Type B pancreatic cell (in vitro differentiated cells): ENCODE measurements at places on chromosomes 4 and X.

DNA sequence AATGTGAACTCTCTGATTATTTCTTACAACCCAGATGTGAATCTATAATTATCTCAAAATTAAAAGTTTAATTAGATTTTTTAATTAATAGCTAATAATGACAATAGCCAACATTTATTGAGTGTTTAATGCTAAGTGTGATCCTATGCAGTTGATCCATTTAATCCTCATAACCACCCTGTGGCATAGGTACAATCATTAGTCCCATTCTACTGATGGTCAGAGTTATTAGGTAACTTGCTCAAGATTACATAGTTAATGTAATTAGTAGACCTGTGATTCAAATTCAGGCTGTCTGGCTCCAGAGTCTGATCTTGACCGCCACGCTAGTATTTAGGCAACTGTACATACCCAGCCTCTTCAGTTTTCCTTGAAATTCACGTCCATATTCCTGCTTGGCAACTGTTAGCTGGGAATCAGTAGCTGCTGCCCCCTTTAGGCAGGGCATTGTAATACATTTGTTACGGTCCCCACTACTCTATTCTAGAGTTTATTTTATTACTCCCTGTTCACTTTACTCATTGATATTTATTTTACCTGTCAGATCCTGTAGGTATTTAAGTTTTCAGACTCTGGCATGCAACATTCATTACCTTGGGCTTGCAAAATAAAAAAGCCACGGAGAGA is 20.6 kb upstream of the TEC start:
- no peak for DNase-seq

DNA sequence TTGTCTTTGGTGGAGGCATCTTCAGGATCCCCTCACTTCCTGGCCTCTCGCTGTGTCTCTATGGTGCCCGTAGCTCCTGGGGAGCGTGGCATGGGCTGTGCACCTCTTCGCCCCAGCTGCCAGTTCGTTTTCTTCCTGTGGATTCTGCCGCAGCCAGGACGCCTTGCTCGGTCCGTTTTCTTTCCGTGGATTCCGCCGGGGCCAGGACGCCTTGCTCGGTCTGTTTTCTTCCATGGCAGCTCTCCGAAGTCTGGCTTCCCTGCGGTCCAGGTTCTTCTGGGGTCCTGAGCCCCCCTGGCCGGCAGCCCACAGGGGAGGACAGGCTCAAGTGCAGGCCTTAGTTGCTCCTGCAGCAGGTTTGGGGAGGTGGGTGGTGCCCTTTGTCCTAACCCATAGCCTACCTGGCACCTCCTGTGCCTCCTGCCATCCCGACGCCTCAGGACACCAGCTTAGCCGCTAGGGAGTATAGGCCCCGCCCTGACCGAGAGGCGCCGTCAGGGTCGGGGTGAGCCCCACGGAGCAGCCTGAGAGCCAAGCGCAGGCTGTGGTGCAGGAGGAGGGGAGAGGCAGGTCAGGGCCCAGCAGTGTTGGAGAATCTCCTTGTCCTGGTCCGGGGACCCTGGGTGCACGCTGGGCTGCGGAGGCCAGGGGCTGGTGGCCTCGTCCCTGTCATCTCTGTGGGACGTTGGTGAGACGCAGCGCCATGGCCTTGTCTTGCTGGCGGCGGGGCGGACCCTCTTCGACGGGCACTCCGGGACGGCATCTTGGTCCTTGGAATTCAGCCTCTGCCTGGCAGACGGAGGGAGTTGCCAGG is 27.1 kb downstream of the UVSSA start:
- no peak for DNase-seq

GRCh38 chr4:81449015-81449414 is 22.7 kb downstream of the RASGEF1B start:
- no peak for DNase-seq

DNA sequence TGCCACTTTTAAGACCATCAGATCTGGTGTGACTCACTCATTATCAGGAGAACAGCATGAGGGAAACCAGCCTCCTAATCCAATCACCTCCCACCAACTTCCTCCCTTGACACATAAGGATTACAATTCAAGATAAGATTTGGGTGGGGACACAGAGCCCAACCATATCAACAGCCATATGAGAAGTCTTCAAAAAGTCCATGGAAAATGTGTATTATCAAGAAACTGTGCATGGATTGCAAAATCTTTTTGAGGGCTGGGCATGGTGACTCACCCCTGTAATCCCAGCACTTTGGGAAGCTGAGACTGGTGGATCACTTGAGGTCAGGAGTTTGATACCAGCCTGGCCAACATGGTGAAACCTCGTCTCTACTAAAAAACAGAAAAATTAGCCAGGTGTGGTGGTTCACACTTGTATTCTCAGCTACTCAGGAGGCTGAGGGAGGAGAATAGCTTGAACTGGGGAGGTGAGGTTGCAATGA is 17.8 kb upstream of the RPL39 start:
- no peak for DNase-seq

GRCh38 chr4:6442555-6442954 is 29.9 kb downstream of the PPP2R2C start:
- no peak for DNase-seq

DNA sequence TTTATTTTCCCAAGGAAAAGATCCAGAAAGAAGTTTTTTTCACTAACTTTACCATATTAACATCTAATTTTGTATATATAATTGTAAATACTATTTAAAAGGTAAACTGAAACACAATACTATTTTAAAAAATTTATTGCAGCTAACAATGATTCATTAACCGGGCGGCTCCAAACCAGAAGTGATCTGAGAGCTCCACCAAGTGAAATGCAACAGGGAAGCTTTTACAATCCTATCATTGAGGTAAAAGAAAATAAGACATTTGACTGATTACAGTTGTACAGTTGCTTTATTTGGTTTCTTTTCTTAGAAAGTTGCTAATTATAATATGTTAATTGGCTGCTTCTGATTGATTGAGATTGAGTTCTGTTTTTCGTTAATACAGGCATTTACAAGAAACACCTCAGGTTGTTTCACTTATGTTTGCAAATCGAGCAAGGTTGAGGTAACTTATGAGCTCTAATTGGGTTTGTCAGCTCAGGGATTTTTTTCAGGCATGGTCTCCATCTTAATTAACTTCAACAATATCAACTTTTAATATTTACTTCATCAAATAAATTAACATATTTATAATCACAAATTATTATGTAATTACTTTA is 220.2 kb upstream of the UGT8 start:
- no peak for DNase-seq

DNA sequence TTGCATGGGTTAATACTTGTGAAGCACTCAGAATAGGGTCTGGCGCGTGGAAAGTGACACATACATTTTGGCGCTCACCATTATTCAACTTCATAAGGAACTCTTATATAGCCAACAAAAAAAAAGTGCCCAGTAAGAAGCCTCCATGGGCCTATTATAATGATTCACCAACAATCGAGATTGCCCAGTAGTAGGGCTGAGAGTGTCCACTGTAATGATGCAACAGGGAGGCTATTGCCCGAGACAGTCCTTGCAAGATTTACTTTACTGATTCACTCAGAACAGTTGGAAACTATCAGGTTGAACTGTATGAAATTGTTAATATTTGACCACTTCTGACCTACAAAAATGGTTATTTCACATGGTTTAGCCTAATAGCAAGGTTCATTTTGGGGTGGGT is 86.0 kb downstream of the PJA1 start:
- DNase-seq: no peak

DNA sequence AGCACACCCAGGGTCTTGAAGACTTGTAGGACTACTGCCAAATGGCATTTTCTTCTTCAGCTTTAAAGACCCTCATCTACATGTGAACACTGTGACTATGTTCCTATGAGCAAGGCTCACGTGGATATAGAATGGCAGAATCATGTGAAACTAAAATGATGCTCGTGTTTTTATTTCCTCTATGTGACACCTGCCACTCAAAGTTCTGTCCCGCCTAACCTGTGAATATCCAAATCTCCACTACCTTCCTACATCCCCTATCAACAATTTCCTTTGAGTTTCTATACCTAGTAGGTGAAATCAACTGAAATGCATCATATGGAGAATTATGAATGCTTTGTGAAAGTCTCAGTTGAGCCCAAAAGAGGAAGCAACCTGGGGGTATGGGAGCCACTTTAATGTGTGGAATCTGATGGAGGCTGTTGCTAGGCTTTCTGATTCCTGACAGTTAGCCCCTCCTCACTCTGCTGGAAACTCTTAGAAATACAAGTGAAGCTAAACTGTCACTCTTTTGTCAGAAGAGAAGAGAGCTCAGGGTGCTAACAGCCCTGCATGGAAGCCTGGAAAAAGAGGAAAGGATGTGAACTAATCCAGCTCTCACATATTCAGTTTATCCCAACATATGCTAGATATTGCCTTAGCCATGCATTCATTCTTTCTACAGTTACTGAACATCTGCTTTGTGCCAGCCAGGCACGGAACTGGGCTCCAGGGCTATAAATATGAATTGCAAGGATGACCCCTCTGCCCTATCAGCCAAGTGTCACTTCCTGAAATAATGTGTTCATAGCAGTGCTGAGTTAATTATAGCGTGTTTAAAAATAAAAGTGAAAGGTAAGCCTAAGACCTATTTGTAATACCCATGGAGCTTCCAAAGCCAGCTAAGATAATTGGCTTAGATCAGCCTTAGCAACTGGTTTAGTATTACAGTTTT is 11.0 kb downstream of the LHFPL1 start:
- no peak for DNase-seq

GRCh38 chr4:55561889-55562288 is 15.2 kb upstream of the CLOCK start:
- DNase-seq: no peak

GRCh38 chr4:124018383-124019317 is 622.1 kb downstream of the SPRY1 start:
- DNase-seq: no peak

DNA sequence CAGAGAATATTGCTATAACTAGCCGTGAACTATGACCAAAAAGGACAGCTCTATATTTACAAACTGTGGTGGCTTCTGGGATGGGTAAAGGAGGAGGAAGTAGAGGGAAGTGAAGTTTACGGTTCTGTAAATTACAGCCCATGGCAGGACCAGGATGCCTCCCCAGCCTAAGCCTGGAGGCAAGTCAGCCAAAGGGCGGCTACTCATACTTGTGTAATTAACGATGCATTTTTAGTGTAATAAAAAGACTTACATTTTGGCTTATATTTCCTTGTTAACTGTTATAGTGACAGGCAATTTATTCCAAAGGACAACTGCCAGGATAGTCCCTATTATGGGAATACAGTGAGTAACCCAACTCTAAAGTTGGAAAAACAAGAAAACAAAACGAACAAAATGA is 139.9 kb upstream of the OTUD4 start:
- DNase-seq: no peak

DNA sequence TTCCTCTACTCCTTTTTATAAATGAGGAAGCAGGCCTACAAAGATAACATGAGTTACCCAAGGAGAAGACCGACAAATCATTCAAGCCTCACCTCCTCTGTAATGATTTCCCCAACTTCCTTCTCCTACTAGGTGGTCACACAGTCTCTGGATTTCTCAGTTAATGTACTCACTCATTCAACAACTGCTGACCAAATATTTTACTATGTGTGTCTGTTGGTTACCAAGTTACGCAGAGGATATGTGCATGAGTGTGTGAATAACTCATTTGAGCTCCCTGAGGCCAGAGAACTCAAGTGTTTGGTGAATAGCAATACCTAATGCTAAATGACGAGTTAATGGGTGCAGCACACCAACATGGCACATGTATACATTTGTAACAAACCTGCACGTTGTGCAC is 10.4 kb downstream of the CASK start:
- no peak for DNase-seq

DNA sequence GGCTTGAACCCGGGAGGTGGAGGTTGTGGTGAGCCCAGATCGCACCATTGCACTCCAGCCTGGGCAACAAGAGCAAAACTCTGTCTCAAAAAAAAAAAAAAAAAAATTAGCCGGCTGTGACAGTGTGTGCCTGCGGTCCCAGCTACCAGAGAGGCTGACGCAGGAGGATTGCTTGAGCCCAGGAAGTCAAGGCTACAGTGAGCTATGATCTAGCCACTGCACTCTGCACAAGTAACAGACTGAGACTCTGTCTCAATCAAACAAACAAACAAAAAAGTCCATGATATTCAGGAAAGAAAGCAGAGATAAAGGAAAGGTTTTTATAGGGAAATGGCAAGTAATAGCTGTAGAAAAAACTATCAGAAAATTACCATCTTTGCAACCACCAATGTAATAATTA is 2.1 kb upstream of the LAGE3 start:
- DNase-seq: no peak

DNA sequence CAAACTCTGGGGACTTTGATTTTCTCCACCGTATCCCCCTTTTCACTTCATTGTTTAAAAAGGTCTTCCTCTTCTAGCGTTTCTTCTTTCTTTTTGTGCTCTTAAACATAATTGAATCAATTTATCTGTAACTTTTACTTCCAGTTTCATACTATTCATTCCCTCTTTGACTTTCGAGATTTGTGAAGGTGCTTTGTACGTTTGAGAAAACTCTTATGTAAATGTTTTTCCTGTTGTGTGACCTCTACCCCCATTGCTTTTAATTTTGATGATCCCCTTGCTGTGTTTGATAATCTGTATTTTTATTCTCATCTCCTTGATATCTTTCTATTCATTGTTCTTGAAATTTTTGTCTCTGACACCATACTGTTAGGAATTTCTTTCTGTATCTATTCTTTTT is 4.8 kb downstream of the USP38 start:
- DNase-seq: no peak

- no peak for DNase-seq
These were observed 131.8 kb downstream of the OR13H1 start for GRCh38 chrX:131675596-131676194.

GRCh38 chrX:67636532-67636931 is 92.7 kb downstream of the AR start:
- no peak for DNase-seq
